ENCODE measurements at places on chromosomes 3 and 15.

GRCh38 chr3:67854663-67855062, 200.3 kb upstream of the SUCLG2 start:
- DNase-seq, result no peak

GRCh38 chr15:101579631-101580163, 72.5 kb downstream of the TM2D3 start:
- no peak for DNase-seq

- DNase-seq, result no peak
These were observed 53.9 kb downstream of the CRTC3 start for GRCh38 chr15:90583471-90584252.

GRCh38 chr3:52052831-52053306, 3.5 kb downstream of the DUSP7 start:
- DNase-seq, result peak; percentile 77

DNA sequence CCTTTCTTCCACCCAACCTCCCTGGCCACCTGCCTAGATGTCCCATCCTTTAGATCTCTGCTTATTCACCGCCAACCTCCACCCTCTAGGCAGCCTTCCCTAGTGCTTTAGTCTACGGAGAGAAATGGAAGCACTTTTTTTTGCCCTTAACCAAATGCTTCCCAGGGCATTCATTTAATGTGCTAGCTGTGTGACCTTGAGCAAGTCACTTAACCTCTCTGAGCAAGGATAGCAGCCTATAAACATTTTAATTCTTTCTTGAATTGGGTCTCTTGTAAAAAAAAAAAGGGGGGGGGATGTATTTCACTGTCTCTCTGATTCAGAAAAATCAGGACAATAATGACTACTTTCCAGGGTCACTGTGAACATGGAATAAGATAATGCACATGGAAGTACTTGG, 3.2 kb upstream of the INSYN1 start:
- DNase-seq, result no peak

DNA sequence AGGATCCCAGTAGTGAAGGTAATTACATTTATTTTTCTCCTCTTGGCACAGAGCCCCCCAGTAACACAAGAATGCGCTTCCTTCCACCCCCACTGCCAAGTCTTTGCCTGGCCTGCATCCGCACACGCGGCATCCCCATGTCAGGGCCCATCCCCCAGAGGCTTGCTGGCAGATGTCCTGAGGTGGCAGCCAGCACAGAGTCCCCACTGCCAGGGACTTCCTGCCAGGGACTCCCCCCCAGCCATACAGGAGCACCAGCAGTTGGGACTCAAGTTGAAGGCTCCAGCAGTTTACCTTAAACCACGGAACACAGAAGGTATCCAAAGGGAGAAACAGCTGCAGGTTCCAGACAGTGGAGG, 41.0 kb downstream of the MEGF11 start:
- DNase-seq, result no peak

DNA sequence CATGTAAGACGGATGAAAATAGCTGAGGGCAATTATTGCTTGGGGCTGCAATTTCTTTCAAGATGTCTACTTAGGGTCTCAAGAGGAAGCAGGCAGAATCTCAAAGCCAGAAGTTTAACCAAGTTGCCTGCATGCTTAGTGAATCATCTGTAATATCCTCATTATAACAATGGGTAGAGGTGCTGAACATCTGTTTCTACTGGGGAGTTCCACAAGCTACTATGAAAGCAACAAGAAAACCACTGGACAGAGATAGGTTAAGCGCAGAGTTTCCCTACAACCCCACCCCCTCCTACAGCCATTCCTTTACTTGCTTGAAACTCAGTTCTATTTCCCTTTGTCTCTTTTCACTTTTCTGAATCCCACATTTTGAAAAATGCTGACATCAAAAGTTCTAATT, 759.4 kb upstream of the GBE1 start:
- DNase-seq, result no peak

- DNase-seq, result no peak
These were observed 629.2 kb upstream of the NAALADL2 start for GRCh38 chr3:174229916-174230315.

- DNase-seq, result no peak
These were observed 16.9 kb upstream of the GUCA1C start for GRCh38 chr3:108970561-108970960.

DNA sequence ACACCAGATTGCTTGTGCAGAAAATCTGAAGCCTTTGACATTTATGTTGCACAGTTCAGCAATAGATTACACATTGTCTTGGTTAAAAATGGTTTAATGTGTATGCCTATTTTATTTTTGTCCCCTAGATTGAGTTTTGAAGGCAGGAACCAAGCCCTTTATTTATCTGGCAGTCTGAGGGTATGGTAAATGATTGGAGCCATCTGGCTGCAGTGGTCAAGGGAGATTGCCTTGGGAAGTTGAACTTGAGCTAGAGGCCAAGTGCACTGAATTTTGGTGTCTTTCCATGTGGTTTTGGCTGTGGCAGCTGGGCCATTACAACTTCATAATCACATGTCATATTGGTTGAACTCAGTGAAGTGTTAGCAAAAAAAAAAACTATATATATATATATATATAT, 248.7 kb upstream of the C2CD4B start:
- no peak for DNase-seq

GRCh38 chr15:31195871-31196270, 94.3 kb upstream of the TRPM1 start:
- DNase-seq, result no peak

DNA sequence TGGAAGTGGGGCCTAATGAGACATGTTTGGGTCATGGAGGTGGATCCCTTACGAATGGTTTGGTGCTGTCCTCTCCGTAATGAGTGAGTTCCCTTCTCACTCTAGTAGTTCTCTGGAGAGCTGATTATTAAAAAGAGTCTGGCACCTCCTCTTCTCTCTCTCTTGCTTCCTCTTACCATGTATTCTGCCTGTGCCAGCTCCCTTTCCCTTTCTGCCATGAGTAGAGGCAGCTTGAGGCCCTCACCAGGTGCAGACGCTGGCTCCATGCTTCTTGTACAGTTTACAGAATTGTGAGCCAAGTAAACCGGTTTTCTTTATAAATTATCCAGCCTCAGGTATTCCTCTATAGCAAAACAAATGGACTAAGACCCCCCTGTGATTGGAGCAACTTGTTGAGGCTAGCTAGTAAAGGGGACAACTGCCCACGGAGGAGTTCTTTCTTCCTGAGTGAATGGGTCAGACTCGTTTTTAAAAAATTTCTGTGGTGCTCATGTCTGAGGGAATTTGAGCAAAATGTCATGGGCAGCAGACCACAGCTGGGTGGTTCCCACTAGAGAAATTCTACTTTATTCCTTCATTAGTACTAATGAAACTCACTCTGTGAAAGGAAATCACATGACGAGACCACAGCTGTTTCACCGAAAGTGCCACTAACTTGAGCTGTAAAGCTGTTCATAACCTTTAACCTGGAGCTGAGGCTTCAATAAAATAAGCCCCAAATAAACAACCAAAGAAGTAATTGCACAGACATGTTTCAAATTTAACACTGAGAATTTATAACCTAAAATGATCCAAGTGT, 210.0 kb downstream of the NFKBIZ start:
- DNase-seq, result no peak

GRCh38 chr3:152646004-152646403, 188.9 kb upstream of the P2RY1 start:
- no peak for DNase-seq

- no peak for DNase-seq
These were observed 373.5 kb downstream of the NR2F2 start for GRCh38 chr15:96703794-96704550.

- no peak for DNase-seq
These were observed 113.7 kb downstream of the LRIG1 start for GRCh38 chr3:66386925-66387650.

GRCh38 chr15:55552451-55552850, 35.7 kb downstream of the PYGO1 start:
- no peak for DNase-seq
